ENCODE measurements at places on chromosomes 1 and 21. TPM values are rescaled to one million over a fixed set of nuclear protein-coding genes. Genes with fewer than 3 reads are reported as not detected.

Gene FAM78B
- total RNA-seq = 2.7 TPM

Gene ST6GALNAC3
- 11.9 TPM for total RNA-seq

Gene RGSL1
- total RNA-seq = not detected

Gene LRRC71
- total RNA-seq = 0.30 TPM

Gene GSTM1
- not detected for total RNA-seq

Gene MYOG
- total RNA-seq = not detected

Gene SZRD1
- 104 TPM for total RNA-seq

Gene S100A4
- total RNA-seq = 31.7 TPM

Gene TEKT2
- 2.0 TPM for total RNA-seq

Gene RNU1-4
- total RNA-seq = 1,197 TPM

Gene ZNF670
- 11.1 TPM for total RNA-seq

Gene LIN9
- total RNA-seq = 10.4 TPM

Gene IVL
- total RNA-seq = not detected

Gene RIPPLY3
- 2.3 TPM for total RNA-seq

Gene CACNA1E
- 0.85 TPM for total RNA-seq

Gene LRRC53
- not detected for total RNA-seq

Gene CYP4X1
- total RNA-seq = 1.4 TPM

Gene SEC16B
- 0.92 TPM for total RNA-seq

Gene INSRR
- total RNA-seq = not detected

Gene CLEC20A
- total RNA-seq = not detected

Gene FAM72B
- 22.0 TPM for total RNA-seq

Gene TIAM1
- 25.2 TPM for total RNA-seq

Gene CFHR4
- total RNA-seq = 0.42 TPM

Gene TMEM222
- total RNA-seq = 28.7 TPM

Gene DPT
- total RNA-seq = 0.11 TPM

Gene SLC66A1
- 14.1 TPM for total RNA-seq

Gene ADCY10
- total RNA-seq = 0.34 TPM

Gene LRRC8B
- total RNA-seq = 23.6 TPM

Gene CD5L
- not detected for total RNA-seq
